ENCODE measurements at places on chromosomes 13 and 19.

DNA sequence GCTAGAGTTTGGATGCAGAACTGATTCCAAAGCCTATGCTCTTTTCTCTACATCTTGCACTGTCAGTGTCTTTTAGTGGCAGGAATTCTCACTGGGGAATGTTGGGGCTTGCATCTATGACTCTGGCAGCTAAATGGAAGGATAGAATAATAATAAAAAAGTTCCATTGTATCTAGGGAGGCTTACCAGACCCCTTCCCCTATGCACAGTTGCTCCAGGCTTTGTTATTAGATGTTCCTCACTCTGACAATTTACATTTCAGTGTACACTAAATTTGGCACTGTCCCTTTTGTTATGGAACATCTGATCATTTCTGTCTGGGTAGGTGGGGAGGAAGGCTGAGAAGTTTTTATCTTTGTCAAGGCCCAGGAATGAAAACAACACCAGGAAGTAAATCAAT is 3.7 kb upstream of the TRIM13 start:
- DNase-seq = no peak

DNA sequence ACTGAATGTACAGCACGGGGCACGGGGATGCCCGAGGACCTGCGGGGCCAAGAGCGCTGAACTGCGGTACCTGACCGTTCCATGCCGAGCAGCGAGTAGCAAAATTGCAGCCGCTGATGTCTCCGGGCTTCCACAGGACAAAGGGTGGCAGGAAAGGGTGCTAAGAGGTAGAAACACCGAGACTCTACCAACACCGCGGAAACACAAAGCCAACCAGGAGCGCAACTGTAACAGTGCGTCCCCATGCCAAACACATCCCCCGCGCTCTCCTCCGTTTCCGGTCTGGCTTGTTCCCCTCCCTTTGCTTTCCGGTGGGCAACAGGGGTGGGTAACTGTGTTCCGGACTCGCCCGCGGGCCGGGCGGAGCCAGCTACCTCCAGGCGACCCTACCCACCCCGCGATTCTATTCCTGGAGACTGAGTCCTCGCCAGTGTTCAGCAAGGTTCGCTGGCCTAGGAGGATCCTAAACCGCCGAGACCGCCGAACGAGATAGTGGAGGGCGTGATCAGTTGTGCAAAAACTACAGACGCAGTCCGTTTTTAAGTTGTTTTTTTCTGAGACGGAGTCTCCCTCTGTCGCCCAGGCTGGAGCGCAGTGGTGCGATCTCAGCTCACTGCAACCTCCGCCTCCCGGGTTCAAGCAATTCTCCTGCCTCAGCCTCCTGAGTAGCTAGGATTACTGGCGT is 34.9 kb upstream of the NEK3 start:
- peak; percentile 38 for DNase-seq

- no peak for DNase-seq
Observed at GRCh38 chr19:49744946-49745381, 18.1 kb downstream of the TSKS start.

GRCh38 chr13:41746259-41746658 is 214.7 kb downstream of the VWA8 start:
- no peak for DNase-seq

GRCh38 chr19:41753936-41754529 is 1.3 kb upstream of the CEACAM6 start:
- peak; percentile 41 for DNase-seq

GRCh38 chr19:41910992-41911888 is 17.0 kb downstream of the ERFL start:
- DNase-seq = no peak

GRCh38 chr19:44954278-44954648 is 917 bp upstream of the CLPTM1 start:
- DNase-seq = no peak

DNA sequence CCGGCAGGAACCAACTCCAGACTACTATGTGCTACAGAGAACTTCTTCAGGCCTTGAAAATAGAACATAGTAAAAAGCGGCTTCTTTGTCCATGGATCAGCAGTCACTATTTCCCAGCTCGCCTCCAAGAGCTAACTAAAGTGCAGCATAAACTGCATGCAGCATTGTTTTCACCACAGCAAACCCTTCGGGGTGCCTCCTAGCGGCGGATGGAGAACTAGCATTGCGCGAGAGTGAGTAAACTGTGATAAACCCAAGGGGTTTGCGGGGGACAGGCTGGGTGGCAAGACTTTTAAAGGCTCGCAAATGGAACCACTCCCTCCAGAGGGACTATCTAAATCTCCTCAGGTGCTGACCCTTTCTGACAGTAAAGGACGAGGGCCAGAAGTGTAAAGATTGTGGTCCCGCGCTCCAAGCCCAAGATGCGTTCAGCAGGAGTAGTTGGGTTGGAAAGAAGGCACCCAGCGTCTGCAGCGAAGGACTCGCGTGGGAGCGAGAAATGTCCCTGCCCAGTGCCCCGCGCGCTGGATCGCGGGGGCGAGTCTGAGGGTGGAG is 21.5 kb upstream of the SGCG start:
- DNase-seq = no peak

- no peak for DNase-seq
Observed at GRCh38 chr19:28718909-28719308, 494.0 kb downstream of the UQCRFS1 start.

GRCh38 chr19:42081584-42082203 is 5.7 kb downstream of the ZNF574 start:
- DNase-seq = no peak

DNA sequence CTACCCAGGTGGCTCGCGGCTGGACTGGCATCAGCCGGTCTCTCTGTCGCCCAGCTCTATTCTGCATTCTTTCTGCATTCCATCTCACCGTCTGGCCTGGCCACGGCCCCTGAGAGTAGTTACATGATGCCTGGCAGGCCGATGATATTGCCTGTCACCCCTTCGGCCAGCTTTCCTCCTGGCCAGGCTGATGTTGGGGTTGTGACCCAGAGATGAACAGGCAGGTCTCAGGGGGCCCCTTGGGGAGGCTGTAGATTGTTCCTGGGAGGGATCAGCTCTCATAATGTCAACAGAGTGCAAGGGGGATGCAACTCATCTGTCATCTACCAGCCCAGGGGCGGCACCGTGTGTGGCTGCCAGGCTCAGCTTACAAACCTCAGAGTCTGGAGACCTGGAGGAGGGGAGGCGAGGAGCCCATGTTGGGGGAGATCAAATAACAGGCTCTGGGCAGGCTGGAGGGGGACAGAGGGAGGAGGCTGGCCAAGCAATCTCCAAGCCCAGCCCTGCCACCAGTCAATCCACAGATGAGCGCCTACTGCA is 13.6 kb upstream of the FBXO17 start:
- no peak for DNase-seq

- DNase-seq = no peak
Observed at GRCh38 chr13:102318233-102318632, 83.6 kb downstream of the FGF14 start.

GRCh38 chr13:69287050-69287698 is 820.5 kb upstream of the ATXN8OS start:
- DNase-seq = no peak

DNA sequence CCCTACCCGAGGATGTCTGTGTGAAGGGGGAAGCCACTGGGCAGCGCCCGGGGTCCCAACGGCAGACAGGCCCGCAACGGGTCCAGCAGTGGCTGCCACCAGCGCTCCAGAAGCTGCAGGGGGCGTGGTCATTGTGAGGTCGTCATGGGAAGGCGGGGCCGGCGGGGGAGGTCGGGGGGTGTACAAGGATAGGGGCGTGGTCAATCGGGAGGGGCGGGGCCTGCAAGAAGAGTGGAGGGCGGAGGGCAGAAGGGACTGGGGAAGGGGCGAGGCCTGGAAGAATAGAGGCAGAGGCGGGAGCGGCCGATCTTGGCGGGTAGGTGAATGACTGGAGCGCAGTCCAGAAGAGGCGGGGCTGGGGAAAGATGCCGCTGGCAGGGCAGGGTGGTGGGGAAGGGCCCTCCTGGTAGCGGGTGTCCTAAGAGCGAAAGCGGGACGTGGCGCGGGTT is 4.4 kb downstream of the FUZ start:
- peak; percentile 88 for DNase-seq

- DNase-seq = peak; percentile 25
Observed at GRCh38 chr19:2083174-2083854, 12.8 kb downstream of the MOB3A start.

- DNase-seq = no peak
Observed at GRCh38 chr13:61988810-61989209, 573.2 kb upstream of the PCDH20 start.

DNA sequence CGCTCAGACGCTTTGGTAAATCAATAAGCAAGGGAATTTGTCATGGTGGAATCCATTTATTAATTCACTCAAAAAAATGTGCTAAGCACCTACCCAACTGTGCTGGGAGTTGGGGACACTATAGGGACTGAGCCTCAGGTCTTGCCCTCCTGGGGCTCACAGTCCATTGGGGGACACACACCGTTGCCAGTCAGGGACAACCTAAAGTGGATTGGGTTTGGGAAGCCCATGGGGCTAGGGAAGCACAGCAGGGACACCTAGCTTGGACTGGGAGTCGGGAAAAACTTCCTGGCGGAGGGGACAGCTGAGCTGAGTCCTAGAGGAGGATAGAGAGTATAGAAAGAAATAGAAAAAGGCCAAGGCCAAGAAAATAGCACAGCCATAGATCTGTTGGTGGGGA is 8.5 kb downstream of the FOSB start:
- DNase-seq = no peak

GRCh38 chr13:40207001-40207478 is 459.4 kb downstream of the FOXO1 start:
- no peak for DNase-seq

GRCh38 chr19:45423033-45423588 is 606 bp downstream of the ERCC1 start:
- no peak for DNase-seq

DNA sequence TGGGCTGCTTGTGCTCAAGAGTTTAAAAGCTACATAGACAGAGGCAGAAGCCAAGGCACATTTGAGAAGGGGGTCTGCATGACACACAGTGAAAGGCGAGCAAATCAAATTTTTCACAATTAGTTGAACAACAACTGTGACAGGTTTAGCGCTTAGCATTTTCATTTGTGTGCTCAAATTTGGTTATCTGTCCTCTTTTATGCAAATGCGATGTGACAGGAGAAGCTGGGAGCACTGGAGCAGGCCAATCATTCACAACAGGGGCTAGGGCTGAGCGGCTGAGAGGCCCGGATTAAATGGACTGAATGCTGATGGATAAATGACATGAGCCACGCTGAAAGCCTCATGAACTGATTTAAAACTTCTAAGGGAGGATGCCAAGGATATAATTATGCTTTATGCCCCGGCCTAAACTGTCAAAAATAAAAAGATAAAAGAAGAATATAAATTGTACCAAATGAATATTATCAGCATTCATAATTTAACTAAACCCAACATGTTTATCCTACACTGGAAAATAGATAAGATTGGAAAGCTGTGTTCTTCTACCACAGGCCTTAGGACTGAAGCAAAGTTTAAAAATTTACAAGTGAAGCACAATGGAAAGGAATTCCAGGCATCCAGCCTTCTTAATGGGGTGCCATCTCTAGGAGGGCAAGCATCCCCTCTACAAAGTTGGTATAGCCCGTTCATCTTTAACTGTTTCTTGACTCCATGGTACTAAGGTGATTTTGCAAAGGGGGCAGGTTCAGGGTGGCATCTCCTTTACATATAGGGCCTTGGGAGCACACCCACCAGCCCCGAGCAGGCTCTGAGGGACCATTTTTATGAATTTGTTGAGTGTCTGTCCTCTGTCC is 117.9 kb downstream of the RBM26 start:
- no peak for DNase-seq

- DNase-seq = no peak
Observed at GRCh38 chr19:18828786-18829185, 3.0 kb upstream of the UPF1 start.

GRCh38 chr13:91154558-91155353 is 192.7 kb upstream of the MIR17HG start:
- no peak for DNase-seq

DNA sequence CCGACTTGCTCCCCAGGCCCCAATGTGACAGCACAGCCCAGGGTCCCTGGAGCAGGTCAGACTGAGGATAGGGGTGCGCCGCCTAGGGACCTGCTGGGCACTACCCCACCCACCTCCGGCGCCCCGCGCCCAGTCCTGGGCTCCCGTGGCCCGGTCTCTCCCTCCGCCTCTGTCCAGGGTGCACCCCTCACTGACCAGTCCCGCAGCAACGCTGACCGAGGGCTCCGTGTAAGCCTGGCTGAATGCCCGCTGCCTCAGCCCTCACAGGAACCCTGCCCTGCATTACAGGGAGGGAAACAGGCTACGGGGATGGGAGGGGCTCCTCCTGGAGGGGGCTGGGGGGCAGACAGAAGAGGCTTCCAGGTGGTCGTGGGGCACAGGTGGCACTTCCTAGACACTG is 31.7 kb downstream of the GPX4 start:
- no peak for DNase-seq

- DNase-seq = no peak
Observed at GRCh38 chr13:109043636-109044035, 414.2 kb downstream of the MYO16 start.

- DNase-seq = no peak
Observed at GRCh38 chr13:39557285-39557955, 45.6 kb downstream of the LHFPL6 start.

- peak; percentile 33 for DNase-seq
Observed at GRCh38 chr19:996051-996838, 4.0 kb upstream of the GRIN3B start.

DNA sequence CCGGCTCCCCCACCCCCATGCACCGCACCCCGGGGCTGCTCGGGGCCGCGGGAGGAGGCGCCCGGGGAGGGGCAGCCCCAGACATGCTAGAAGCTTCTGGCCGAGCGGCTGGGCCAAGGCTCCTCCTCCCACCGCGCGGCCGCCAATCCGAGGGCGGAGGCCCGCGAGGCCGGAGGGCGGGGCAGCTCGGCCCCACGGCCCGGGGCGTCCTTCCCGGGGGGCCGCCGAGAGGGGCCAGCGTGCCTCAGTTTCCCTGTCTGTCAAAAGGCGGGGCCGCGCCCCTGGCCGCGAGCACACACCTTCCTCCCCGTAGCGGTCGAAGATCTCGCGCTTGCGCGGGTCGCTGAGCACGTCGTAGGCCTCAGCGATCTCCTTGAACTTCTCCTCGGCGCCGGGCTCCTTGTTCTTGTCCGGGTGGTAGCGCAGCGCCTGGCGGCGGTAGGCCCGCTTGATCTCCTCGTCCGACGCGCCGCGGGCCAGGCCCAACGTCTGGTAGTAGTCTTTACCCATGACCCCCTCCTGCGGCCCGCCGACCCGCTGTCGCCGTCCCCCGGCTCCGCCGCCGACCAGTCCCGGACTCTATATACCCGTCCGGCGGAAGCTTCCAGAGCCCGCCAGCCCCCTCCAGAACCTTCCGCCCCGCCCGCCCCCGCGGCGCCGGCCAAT is at the start of gene DNAJB1:
Gene DNAJB1 (minus strand): TSS at position 558 of the 666 bp plus-strand sequence. CDS start 48 bp downstream, at position 510.
- peak; percentile 54 for DNase-seq

- DNase-seq = peak; percentile 82
Observed at GRCh38 chr19:55528030-55528803, 8.7 kb downstream of the SBK2 start.

Measured in NCI-H774 (cell line).